Epithelial cell of proximal tubule (primary cell): ENCODE measurements at places on chromosomes 7 and 10. TPM values are rescaled to one million over a fixed set of nuclear protein-coding genes. Genes with fewer than 3 reads are reported as not detected.

The FRAT2 gene
- total RNA-seq: 6.3 and 11.4 TPM in 2 replicates

The HOXA11 gene
- total RNA-seq: 10.7 and 12.5 TPM in 2 replicates

The KIAA1217 gene
- total RNA-seq: 18.7 and 20.2 TPM in 2 replicates

The LRIT1 gene
- not detected in 2 replicates for total RNA-seq

The PNLIP gene
- total RNA-seq: not detected in 2 replicates

DNA sequence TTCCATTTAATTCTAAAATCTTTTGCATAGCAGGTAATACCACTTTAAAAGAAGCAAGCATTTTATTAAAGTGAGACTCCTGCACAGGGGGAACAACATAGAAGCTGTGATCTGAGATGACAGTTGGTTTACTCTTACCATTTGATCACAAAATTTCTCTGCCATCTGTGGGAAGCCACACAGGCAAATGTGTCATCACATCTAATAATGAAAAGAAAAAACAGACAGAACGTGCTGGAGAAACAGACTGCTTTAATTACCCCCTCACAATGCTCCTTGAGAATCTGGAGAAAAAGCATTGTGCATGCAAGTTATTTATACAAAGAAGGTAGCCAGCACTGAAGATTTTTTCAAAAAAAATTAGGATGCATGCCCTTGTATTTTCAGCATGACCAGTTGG lies 165.2 kb upstream of the PTER start:
- no peak for DNase-seq

DNA sequence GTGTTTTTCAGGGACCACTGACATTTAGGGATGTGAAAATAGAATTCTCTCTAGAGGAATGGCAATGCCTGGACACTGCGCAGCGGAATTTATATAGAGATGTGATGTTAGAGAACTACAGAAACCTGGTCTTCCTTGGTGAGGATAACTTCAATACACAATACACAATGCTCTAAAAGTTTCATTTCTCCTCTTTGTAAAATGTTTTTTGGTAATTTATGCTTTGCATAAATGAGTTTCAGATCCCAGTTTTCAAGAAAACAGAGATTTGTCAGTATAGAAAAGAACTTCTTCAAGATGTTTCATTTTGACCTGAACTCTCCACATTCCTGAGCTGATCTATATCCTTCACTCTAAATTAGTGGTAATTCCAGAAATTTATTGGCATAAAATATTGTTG lies 14.2 kb downstream of the ZNF92 start:
- DNase-seq: no peak

GRCh38 chr7:73858807-73859206 lies 2.2 kb upstream of the TMEM270 start:
- DNase-seq: no peak

- DNase-seq: no peak
Observed at GRCh38 chr10:111360260-111360925, 283.6 kb downstream of the ADRA2A start.

- DNase-seq: no peak
Observed at GRCh38 chr7:47806701-47807103, 141.6 kb downstream of the PKD1L1 start.

- DNase-seq: no peak
Observed at GRCh38 chr7:22861576-22861975, 38.9 kb upstream of the TOMM7 start.

DNA sequence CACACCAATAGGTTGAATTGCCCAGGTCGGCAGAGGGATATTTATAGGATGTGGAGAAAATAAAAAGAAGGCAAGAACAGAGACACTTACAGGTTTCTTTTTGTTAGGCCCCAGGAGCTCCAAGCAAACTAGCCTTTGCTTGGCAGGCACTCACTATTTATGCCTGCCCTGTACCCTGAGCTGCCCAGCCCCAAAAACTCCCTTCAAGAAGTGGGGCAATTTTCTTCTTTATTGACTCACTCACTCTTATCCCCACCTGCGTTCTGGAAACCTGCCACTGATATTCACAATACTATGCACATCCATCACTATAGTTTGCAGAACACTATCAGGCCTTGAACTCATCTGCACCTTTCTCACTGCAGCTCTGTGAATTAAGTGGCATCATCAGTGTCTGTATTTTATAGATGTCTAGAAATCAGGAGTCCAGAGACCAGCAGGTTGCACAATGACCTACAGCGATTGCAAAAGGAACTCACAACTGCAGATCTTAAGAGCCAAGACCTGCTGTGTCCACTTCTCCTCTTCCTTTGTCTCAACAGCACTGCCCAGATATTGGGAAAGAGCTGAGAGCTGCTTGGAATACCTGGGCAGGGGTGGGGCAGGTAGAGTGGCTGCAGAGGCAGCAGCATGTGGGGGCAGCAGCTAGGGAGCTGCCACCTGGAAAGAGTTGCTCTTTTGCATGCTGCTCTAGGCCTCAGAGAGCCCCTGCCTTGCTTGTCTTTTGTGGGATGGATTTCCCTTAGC lies at the start of gene SFTPD:
TSS of gene SFTPD (minus strand) at position 130 of the 747 bp plus-strand sequence. CDS start 2,446 bp downstream, outside the sequence.
- no peak for DNase-seq

DNA sequence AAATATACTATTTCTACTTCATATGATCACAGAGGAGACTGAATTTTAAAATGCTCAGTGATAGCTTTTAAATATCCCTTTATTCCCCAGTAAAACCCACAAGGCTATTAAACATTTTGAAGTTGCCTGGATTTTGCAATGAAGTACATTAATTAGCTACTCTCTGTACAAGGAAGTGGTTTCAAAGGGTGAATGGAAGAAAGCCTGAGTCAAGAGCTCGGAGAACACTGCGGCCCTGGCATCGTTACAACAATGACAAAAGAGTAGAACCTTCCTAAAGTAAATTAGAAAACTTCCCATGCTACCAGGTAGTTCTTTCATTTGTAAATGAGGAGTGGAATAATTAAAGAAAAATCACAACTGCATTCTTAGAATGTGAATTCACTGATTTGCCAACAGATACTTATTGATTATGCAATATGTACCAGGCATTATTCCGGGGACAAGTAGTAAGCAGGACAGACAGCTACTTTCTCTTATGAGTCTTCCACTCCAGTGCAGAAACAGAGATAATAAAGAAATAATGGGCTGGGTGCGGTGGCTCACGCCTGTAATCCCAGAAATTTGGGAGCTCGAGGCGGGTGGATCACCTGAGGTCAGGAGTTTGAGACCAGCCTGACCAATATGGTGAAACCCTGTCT lies 63.0 kb downstream of the ZNF22 start:
- DNase-seq: no peak

DNA sequence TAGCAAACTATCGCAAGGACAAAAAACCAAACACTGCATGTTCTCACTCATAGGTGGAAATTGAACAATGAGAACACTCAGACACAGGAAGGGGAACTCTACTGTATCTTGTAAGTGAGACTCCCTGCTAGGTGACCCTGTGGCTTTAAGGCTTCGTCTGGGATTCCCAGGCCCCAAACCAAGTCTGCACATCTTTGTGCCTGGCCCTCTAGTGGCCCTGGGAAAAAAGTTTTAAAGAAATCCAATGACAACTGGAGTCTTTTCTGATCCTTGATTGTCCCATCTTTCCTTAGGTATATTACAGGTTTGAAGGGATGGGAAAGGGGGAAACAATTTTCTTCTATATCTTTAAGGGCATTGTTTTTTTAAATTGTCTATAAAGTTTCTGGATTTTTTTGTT lies 10.6 kb upstream of the LIPM start:
- no peak for DNase-seq

DNA sequence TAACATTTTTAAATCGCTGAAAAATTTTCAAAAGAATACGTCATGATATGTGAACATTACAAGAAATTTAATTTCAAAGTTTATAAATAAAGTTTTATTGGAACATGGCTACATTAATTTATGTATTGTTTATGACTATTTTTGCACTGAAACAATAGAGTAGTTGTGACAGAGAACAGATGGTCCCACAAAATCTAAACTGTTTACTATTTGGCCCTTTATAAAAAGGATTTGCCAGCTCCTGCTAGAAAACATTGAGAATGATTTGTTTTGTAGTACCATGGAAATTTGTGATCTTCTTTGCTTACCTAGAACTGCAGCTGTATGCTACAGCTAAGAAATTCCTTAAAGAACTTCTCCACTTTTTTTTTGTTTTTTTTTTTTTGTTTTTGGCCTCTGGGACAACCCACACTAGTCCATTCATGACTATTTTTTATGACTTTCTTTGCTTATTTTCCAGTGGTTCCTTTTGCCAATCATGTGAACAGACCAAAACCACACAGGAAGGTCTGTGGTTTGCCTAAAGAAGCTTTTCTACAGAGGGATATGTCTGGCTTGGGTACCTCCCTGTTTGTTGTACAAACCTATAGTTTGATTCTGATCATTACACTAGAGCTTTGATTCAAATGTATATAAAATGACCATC lies 55.7 kb downstream of the ST7 start:
- DNase-seq: no peak
